ENCODE measurements at places on chromosomes 7 and 10.

- DNase-seq = no peak
These were observed 16.8 kb downstream of the AKR1B15 start for GRCh38 chr7:134565643-134566136.

- no peak for DNase-seq
These were observed 57.4 kb upstream of the TFEC start for GRCh38 chr7:116087984-116088383.

DNA sequence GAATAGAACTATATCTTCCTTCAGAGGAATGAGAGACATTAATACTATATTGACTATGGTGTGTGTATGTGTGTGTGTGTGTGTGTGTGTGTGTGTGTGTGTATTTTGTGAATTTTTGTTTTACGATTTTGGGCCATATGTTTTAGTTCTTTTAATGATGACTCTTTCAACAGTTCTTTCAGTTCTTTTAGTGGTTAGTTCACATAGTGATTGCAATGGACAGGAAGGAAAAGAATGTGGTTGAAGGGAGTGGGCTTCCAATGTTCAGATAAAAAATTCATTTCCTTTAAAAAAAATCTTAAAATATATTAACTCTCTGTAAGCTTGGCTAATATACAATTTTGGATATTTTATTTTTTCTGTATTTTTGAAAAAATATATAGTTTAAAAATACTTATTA lies 315.7 kb upstream of the DGKB start:
- DNase-seq = no peak

DNA sequence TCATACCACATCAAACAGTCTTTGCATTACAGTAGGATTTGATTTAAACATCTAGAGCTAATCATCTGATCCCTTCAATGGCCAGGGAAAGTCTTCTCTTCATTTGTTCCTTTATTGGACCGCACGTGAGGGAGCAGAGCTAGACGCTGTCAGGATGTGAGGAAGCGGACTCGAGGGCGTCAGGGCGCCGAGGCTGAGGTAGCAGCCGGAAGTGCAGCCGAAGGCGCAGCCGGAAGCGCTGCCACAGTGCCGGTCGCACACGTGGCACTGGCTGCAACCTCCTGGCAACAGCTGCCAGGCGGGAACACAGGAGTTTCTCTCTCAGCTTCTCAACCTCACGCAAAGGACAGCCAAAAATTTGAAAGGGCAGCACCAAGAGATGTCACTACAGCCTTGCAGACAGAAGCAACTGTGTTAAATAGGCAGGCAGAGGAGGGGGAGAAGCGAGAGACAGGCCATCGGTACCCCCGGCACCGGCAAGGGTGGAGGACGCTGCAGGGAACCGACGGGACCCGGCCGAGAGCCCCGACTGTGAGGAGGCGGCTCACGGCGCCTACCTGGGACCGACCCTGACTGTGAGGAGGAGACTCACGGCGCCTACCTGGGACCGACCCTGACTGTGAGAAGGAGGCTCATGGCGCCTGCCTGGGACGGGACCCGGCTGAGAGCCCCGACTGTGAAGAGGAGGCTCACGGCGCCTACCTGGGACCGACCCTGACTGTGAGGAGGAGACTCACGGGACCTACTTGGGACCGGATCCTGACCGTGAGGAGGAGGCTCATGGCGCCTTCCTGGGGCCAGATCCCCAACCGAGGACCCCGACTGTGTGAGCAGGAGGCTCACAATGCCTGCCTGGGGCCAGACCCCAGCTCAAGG lies 32.3 kb downstream of the VIPR2 start:
- no peak for DNase-seq

- DNase-seq = no peak
These were observed 62.8 kb downstream of the CXCL12 start for GRCh38 chr10:44322137-44322536.

DNA sequence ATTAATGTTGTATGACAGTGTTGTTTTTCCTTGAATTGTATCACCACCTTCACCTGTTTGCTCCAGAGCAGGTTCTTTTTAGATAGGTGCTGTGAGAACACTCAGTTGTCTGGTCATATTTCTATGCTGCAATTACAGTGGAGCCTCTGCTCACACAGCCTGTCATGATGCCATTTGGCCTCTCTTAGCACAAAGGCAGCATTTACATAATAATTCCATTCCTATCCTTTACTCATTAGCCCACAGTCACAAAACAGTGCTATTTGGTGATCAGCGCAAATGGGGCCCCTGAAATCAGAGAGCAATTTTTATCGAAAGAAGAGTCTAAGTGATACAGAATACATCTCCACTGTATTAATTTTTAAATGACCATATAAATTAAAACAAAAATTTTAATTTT lies 13.8 kb upstream of the DGKI start:
- no peak for DNase-seq

- peak; percentile 35 for DNase-seq
These were observed 47.5 kb downstream of the CHST15 start for GRCh38 chr10:124045801-124046355.

- DNase-seq = peak; percentile 94
These were observed 4.3 kb upstream of the ANKRD61 start for GRCh38 chr7:6026820-6027311.

- peak; percentile 50 for DNase-seq
These were observed 10.9 kb downstream of the PARP12 start for GRCh38 chr7:140051820-140052219.

- no peak for DNase-seq
These were observed 260.8 kb downstream of the SKAP2 start for GRCh38 chr7:26603631-26604030.

GRCh38 chr10:44249490-44249889 lies 135.4 kb downstream of the CXCL12 start:
- DNase-seq = no peak

- DNase-seq = no peak
These were observed 297.6 kb upstream of the PLXDC2 start for GRCh38 chr10:19518632-19519031.

- no peak for DNase-seq
These were observed 112.0 kb downstream of the PDE1C start for GRCh38 chr7:31958226-31958625.

- DNase-seq = peak; percentile 77
These were observed 19.3 kb upstream of the ADAMTS14 start for GRCh38 chr10:70652761-70653657.

DNA sequence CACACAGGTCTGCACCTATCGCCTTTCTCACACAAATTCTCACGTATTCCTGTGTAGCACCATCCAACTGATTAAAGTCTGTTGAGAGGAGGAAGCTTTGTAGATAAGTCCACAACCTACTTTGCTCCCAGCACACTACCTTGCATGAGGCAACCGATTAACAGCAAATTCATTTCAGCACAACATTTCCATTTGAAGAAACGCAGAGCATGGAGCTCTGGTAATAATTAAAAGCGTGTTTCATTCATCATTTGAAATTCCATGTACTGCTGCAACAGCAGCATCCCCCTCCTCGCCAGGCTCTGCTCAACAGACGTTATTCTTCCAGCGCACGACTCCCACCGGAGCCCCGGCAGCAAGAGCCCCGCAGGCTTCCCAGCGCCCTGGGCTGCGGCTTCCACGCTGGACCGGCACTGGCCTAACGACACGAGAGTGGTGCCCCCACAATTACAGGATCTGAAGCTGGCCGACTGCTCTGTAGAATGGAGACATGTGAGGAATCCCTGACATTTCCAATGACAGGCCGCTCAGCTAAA lies 118.8 kb downstream of the DIP2C start:
- no peak for DNase-seq

- no peak for DNase-seq
These were observed 15.2 kb upstream of the TSPAN15 start for GRCh38 chr10:69435966-69436520.

DNA sequence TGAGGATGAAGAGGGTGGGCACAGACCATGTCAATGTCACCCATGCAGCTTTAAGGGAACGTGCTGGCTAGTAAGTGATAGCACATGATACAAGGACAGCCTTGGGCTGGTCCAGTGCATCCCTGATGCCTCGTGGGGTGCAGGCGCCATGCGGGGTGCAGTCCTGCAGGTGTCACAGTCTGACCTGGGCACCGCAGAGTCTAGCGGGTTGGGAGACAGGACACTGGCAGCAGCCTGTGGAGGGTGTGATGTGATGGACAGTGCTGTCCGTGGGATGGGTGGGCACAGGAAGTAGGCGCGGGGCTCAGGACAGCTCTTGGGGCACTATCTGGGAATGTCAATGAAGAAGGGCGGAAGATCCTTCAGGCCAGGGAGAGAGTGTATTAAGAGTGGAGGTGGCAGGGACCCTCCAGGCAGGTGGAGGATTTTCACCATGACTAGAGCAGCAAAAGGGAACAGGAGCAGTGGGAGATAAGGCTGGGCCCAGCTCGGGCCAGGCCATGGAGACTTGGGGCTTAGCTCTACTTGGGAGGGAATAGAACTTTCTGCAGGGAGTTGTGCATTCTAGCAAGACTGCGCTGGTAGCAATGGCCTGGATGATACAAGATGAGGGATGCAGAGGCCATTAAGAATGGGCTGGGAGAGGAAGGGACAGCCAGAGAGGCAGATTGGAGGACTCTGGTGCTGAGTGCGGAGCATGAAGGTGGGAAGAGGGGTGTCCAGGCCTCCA lies 122.5 kb downstream of the PTPN20 start:
- no peak for DNase-seq

- DNase-seq = no peak
These were observed 55.4 kb downstream of the ZRANB1 start for GRCh38 chr10:124997306-124997705.

DNA sequence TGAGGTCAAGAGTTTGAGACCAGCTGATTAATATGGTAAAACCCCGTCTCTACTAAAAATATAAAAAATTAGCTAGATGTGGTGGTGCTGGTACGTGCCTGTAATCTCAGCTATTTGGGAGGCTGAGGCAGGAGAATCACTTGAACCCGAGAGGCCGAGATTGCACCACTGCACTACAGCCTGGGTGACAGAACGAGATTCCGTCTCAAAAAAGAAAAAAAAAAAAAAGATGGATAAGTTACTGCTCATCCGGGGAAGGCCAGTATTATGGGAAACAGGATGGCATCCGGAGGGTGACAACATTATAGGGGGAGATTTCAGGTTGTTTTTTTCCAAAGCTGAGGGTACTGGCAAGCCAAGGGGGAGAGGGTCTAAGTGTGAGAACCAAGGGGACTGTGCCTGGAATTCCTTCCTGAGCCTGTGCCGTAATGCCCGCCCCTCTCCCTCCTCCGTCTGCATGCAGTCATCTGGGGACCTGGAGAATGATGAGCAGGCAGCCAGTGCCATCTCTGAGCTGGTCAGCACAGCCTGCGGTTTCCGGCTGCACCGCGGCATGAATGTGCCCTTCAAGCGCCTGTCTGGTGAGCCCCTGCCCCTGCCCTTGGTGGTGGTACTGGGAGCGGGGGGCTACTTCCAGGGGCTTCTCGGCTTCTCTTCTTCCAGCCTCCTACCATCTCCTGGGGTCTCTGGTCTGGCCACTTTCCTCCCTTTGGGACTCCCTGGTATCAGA lies 4.4 kb downstream of the LAMTOR4 start:
- DNase-seq = no peak

DNA sequence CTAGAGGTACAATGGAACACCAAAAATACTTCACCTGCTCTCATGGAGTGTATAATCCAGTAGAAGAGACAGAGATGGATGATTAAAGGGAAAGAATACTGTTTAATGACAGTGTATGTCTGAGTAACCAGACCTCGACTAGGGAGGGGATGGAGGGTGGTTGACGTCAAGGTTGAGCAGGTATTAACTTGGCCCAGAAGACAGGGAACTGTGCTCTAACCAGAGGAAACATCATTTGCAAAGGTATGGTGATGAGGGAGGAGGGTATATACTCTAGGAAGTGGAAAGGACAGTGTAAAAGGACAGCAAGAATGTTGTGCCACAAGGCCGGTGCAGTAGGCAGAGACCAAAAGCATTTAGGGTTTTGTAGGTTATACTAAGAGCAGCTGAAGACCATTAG lies 2.9 kb downstream of the MIOS start:
- no peak for DNase-seq

GRCh38 chr7:107785926-107786325 lies 17.1 kb downstream of the SLC26A3 start:
- DNase-seq = no peak

DNA sequence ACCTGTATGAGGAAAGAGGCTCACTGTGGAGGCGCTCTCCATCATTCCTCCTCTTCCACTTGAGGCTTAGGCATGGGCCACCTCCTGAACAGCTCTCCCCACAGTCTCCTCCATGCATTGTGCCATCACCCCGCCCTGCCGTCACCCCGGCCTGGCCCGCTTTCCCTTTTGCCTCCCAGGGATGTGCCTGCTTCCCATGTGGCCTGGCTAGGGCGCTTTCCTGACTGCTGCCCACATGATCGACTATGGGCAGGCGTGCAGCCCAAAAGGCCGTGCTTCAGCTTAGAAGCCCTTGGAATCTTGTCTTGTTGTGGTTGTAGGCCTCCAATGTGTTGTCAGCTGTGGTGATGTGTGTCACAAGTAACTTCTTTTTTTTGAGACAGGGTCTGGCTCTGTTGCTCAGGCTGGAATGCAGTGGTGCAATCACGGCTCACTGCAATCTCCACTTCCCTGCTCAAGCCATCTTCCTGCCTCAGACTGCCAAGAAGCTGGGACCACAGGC lies 1.8 kb upstream of the ACTR3C start:
- DNase-seq = peak; percentile 92

All from MV-4-11 (cell line).